Body of pancreas (tissue), 4 donors: ENCODE measurements at places on chromosomes 12 and 14.
A peak's percentile ranks its signal among the peaks of the same experiment; 100 is the strongest.

DNA sequence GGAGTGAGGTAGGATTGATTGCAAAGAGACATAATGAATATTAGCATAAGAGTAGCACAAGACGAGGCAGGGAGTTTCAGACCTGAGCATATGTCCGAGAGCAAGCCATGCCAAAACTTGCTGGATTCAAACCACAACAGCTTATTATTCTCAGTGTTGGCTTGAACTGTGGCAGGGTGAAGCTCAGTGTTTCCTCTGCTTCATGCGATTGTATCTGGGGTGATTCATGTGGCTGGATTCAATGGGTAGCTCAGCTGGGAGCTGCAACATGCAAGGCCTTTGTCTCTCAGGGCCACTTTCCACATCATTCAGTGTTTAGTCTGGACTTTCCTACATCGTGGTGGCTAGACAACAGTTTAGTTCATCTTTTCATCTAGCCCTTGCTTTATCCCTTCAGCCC lies 22.1 kb upstream of the E2F7 start:
- no peak for DNase-seq

- DNase-seq, result peak; percentile 42
These were observed 33.9 kb downstream of the TPH2 start for GRCh38 chr12:71972441-71973074.

- no peak for DNase-seq
These were observed 2.3 kb downstream of the GLI1 start for GRCh38 chr12:57461917-57462250.

DNA sequence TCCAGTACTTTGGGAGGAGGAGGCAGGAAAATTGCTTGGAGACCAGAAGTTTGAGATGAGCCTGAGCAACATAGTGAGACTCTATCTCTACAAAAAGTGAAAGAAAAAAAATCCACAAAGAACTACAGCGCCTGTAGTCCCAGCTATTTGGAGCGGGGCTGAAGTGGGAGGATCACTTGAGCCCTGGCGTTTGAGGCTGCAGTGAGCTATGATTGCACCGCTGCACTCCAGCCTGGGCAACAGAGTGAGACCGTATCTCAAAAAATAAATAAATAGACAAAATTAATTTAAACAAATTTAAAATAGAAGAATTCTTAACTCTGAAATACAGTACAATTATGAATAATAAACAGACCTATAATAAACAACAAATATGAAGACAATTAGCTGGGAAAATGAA lies 40.9 kb downstream of the ATL1 start:
- peak; percentile 43 for DNase-seq

GRCh38 chr12:18932211-18932610 lies 194.3 kb downstream of the CAPZA3 start:
- DNase-seq, result no peak

GRCh38 chr14:70713511-70713916 lies 71.8 kb downstream of the TTC9 start:
- DNase-seq, result no peak
